ENCODE measurements at places on chromosomes 3 and 15.

GRCh38 chr15:96672629-96673028, 342.1 kb downstream of the NR2F2 start:
- no peak for DNase-seq

GRCh38 chr3:13563911-13564310, 15.0 kb downstream of the FBLN2 start:
- no peak for DNase-seq

- no peak for DNase-seq
These were observed 185.6 kb upstream of the MBNL1 start for GRCh38 chr3:152083135-152083534.

DNA sequence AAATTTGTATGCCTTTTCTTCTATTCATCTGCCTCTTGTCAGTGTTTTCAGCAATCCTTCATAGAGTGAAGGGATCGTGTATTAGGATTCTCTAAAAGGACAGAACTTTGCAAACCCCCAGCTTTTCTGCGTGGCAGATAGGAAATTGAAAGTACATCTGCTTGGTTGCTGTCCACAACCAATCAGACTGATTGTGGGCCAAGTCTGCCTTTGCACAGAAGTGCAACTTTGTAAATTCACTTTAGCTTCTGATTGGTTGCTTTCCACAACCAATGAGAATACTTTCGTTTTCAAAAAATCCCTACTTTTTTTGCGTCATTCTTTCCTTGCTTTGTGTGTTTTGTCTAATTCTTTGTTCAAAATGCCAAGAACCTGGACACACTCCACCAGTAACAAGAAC, 847.4 kb downstream of the FHIT start:
- no peak for DNase-seq

DNA sequence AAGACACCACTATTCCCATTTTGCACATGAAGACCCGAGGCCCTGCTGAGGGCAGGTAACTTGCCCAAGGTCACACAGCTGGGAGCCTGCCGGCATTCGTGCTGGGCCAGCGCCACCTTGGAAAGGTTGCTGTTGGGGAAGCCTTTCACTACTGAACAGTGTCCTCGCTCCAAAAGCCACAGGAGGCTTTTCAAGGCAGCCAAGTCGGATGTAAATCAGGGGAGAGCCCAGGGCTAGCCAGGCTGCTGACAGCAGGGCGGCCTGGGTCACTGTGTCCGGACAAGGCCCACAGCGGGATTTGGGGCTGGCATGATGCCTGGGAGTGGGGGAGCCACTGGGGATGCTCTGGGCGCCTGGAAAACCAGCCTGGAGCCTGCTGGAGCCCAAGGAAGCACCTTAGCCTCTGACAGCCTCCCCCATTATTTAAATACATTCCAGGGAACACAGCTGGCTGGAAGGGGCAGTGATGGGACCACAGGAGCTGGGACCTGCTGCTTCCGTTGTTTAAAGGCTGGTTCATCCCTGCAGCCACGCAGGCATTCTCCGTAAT, 10.5 kb downstream of the SLC6A6 start:
- peak; percentile 60 for DNase-seq

DNA sequence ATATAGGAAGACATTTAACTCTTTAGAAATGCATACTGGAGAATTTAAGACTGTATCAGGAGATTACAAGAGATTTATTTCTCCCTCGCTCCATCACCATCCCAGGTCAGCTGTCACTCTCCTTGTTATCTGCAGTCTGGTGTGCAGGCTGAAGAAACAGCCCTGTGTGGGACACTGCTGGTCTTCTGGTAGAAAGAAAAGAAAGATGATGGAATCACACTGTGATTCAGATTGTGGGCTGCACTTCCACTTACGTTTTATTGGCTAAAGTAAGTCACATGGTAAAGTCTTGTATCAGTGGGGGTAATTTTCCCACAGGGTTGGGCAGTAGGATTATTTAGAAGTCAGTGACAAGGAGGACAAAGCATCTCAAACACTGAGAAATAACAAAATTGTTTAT, 18.1 kb upstream of the ATP1B3 start:
- DNase-seq = no peak

DNA sequence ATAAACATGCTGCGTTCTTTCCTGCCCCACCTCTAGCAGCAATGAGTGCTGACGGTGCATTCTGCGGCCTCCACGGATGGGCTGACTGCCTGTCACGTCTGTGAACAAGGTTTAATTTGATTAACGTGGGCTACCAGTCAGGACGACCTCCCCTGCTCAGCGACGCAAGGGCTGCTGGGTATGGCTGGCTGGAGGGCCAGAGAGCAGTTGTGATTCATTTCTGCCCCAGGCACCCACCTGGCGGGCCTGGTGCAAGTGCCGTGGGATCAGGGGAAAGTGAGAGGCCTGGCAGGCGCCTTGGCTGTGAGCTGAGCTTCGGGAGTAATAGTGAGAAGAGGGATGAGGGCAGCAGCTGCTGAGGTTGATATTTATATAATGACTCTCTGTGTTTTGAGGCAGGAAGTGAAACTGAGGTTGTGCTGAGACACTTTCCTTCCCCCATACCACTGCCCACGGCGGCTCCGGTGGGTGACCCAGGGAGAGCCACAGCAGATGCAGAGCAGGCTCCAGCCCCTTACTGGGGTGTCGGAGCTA, 190.4 kb upstream of the BCL6 start:
- DNase-seq = no peak

DNA sequence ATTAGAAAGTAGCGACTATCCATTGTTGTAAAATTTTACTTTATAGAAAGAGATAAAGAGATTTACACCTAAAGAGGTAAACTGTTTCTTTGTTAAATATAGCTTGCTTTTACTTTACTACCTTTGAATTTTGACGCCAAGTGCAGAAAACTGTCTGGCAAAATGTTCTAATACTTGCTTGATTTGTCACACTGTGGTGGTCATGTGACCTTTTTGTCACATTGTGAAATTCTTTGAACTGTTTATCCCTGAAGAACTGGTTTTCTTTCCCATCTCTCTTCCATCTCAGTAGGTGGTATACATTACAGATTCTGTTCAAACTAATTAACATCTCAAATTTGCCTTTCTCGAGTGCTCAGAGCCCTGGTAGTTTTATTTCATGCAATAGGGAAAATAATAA, 327.4 kb downstream of the NAALADL2 start:
- peak; percentile 27 for DNase-seq

DNA sequence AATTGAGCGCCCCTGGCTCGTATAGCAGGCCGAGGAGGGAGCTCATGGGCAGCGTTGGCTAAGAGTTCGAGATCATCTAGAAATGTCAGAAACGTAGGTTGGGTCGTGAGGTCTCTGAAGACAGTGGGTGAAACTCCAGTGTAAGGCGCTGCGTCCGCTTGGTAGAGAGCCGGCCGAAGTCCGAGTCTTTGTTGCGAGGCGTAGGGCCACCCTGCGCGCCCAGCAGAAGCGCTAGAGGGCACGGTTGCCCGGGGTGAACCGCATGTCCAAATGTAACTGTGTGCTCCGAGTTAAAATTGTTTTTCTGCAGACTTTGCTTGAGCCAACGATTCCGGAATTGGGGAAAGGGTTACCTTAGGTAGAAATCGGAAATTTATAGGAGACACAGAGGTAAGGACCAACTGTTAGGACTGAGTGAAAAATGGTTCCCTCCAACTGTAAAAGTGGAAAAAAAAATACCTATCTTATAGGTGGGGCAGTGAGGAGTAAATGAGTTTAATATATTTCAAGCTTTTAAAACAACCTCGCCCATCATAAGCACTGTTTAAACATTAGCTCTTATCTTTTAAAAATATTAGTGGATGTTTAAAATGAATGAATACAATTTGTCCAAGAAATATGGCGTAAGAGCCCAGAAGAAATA, 993 bp upstream of the SIAH2 start:
- DNase-seq = no peak

DNA sequence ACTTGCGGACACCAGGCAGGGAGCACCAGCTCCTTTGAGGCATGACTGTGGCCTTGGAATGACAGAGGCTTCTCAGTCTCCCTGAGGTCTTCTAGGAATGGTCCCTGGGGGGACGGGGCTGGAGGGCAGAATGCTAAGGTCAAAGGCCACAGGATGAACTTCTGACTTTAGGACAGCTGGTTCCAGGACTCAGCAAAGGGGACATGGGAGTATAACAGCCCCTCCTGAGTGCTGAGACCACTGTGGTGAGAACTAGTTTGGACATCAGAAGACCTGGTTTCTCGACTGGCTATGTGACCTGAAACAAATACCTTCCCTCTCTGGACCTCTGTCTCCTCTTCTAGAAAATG, 17.8 kb downstream of the ITGA11 start:
- DNase-seq = no peak

DNA sequence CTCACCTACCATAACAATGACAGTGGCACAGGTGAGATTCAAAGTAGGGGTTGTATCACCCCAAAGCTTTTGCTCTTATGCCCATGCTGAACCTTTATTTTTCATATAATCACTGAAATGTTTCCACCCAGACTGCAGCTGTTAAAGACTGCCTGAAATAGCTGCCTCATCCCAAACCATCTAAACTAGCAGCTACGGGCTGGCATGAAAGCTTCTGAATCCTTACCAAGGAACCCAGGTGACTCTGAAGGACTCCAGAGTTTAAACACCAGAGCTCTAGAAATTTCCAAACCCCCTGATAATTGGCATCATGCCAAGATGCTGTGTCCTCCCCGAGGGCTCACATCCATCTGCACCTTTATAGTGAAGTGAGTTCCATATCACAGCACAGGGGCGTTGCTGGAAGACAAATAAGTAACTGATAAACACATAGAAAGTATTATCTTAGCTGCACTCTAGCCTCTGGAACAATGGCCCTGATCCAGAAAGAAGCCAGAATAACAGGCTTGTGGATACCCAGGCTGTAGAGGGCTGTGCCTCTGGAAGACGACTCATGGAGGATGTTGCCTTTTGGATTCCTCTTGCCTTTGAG, 238.9 kb downstream of the CADPS start:
- DNase-seq = no peak

DNA sequence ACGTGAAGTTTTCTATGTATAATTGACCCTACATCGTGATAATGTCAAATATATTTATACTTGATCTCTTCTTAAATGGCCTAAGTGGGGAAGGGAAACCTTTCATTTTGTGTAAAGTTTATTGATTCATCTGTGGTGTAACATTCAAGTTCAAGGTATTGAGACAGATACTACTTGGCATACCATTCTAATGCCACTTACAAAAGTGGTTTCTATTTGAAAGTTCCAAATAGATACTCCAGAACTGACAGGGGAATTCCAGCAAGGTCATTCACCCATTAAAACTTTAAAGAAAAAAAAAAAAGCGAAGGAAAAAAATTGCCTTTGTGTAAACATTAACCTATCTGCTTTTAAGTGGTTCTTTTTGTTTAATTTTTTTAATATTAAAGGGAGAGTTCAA, 45.3 kb upstream of the MAP3K13 start:
- peak; percentile 19 for DNase-seq

- no peak for DNase-seq
These were observed 80.9 kb downstream of the TMCC1 start for GRCh38 chr3:129812589-129812988.

DNA sequence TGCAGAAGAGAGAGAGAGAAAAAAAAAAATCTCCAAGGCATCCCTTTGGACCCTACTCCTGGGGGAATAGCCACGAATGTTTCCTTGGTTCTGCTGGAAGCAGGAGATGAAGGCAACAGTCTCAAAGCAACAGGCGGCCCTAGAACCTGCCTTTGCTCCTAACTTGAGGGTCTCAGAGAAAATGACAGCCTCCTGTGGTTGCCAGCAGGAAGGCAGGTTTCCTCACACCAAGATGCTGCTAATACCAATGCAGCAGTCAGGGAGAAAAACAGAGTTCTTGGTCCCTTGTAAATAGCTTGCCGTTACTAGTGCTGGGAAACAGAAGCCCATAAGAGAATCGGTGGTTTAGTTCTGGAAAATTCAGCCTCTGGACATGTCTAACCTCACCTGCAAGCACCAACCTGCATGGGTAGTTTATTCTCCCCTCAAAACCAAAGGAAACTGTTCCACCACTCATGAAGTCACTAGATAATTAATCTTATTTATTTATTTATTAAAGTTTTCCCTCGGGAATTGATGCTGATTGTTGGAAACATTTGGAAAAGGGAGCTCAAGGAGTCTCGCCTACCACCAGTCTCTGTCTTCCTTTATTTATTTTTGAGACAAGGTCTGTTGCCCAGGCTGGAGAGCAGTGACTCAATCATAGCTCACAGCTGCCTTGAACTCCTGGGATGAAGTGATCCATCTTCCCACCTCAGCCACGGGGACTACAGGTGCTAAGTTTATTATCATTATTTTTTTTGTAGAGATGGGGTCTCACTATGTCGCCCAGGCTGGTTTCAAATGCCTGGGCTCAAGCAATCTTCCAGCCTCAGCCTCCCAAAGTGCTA, 883 bp upstream of the FRMD4B start:
- no peak for DNase-seq

DNA sequence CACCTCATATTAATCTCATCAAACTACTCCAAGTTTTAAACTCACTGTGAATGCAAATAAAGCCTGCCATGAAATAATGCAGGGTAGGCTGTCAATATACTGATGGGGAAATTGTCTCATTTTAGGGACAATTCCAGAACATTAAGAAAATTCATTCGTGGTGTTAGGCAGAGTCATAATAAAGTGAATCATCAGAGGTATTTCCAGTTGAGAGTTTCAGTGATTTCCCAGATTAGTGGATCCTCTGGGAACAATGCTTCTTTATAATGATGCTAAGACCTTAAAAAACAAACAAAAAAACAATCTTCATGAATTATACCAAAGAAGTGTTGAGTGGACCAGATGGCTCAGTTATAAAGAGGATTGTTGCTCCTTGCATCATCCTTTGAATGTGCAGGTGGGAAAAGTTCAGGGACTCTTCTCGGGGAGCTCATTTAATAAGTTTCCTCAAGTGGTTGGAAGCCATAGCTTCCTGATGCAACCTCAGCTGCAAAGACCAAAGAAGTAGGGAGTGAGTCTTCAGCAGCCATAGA, 360.9 kb upstream of the TRIM42 start:
- DNase-seq = no peak

DNA sequence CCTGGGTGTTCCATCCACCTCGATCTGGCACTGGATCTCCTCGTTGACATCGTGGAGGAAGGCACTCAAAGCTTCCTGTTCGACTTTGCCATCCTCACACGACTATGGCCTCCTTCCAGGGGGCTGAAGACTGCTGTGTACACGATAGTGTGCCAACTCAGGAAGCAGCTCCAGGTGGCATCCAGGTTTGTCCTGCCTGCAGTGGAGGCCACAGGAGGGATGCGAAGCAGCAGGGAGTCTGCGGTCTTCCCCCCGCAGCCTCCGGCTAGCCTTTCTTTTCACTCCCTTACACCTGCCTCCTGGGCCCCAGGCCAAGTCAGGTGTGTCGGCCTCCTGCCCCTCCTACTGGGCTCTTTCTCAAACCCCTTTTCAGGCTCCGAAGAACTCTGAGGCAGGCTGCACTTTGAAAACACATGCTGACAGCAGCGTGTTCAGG, 32.2 kb downstream of the SYNM start:
- DNase-seq = no peak

DNA sequence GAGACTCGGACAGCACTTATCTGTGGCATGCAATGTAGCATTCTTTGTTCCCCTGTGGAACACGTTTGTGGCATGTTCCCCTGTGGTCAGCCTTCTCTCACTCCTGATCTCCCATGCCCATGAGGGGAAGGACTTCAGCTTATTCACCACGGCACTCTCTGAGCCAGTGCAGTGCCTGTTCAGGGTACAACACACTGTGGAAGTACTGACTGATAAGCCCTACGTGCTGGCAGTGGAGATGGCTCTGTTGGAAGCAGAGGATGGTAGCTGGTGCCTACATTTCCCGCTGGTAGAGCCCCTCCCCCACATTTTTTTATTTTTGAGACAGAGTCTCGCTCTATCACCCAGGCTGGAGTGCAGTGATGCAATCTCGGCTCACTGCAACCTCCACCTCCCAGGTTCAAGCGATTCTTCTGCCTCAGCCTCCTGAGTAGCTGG, 43.5 kb upstream of the ETV5 start:
- no peak for DNase-seq

All from astrocyte of the spinal cord (primary cell).